ENCODE measurements at places on chromosomes 1 and 21.
A peak's percentile ranks its signal among the peaks of the same experiment; 100 is the strongest.

- no peak for DNase-seq
These were observed 120.5 kb downstream of the SIK1 start for GRCh38 chr21:43306391-43306790.

DNA sequence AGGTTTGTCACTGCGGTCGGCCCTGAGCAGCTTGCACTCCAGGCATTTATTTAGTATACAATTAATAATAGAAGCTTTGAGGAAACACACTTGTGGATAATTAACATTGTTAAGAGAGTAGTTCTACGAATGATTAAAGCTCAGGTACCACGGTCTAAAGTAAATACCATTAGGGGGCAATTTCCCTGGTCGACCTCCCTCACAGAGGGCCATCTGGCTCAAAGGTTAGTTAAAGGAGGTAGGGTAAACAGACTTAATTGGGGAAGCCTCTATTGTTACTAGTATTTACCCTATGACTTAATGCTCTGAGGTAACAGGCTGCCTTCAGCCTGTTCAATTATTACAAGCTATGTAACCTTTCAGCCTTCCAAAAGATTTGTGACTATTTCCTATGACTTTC lies 122.3 kb upstream of the SLC44A3 start:
- peak; percentile 73 for DNase-seq

DNA sequence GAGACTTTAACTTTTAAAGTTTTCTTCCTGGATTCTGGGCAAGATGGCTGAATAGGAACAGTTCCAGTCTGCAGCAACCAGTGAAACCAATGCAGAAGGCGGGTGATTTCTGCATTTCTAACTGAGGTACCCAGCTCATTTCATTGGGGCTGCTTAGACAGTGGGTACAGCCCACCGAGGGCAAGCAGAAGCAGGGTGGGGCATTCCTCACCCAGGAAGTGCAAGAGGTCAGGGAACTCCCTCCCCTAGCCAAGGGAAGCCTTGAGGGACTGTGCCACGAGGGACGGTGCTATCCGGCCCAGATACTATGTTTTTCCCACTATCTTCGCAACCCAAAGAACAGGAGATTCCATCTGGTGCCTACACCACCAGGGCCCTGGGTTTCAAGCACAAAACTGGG lies 121.0 kb downstream of the VAV3 start:
- DNase-seq: no peak

DNA sequence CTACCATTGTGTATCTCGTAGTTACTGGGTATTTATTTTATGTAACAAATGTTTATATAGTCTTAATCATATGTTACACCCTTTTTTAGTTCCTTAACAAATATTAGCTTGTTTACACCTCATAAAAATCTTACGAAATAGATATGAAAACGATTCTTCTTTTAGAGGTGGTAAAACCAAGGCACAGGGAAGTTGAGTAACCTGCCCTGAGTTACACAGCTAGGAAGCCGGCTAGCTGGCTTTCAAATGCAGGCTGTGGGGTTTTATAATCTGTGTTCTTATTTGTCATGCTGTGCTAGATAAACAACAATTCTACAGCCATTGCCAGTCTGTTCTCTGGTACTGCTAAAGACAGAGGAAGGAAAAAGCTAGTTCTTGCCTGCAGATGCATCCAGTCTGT lies 109.6 kb downstream of the NOS1AP start:
- DNase-seq: no peak

DNA sequence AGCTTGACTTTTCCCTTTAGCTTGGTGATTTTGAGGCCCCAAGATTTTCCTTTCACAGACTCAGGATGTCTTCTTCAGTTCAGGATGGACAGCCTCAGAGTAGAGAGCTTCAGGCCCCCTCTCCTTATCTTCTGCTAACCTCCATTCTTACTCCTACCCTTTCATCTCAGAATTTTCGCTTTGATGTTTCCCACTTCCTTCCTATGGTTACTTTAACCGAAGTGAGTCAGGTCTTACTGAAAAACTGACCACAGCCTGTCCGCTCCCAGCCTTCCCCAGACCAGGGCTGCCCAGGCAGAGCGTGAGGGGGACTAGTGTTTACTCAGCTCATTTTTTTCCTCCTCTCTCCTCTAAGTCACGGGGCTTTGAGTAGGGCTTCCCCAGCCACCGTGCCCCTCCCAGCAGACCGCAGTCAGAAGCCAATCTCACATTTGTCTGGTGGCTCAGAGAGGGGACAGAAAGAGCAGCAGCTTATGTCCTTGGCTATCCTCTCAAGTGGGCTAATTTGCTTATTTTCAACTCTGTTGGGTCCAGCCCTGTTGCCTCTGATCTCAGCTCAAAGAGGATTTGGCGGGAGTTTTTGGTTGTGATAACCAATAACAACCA lies 4.2 kb upstream of the IL19 start:
- DNase-seq: peak; percentile 13

DNA sequence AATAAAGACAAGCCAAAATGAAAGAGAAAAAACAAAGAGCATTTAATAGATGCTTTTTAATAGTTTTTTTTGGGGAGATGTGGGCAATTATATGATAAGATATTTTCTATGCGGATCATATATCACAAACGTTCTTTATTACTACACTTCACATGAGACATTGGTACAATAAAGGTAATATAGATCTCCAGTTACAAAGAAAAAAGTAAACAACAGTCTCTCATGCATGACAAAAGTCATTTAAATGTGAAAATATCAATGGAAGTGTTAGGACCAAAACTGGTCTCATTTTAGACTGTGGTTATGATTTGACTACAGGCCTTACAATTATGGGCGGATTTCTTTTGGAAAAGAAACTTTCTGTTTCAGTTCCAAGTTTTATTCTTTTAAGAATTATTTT lies 687.0 kb downstream of the ADGRL2 start:
- no peak for DNase-seq

- DNase-seq: no peak
These were observed 7.8 kb downstream of the ITLN1 start for GRCh38 chr1:160877221-160877620.

DNA sequence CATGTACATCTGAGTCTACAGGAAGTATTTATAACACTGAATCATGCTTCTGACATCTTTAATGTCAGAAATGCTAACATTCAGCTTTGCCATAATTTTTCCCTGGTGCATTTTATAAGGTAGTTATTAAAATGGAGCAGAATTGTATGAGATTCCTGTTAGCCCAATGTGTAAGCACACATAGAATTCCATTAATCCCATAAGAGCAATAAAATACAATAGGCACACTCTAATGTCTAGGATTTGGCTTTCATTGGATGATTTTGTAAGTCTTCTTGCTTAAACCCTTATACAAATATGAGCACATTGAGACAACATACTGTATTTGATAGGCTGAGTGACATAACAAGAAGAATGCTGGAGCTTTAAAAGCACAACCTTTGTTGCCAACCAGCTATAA lies 256.4 kb downstream of the HMCN1 start:
- DNase-seq: no peak

GRCh38 chr1:30295674-30296073 lies 427.7 kb downstream of the MATN1 start:
- no peak for DNase-seq

DNA sequence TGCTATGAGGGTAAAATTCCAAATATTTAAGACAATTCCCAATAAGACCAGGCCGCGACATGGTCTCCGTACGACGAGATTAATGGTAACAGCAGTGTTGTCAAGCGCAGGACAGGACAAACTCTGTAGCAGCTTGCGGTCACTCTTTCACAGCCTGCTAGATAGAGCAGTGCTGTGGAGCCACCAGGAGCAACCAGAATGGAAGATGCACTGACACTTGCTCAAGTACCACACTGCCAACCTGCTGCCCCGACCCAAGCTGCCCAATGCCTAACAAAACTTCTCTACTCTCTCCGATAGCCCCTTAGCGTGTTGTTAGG lies 636 bp downstream of the WARS2 start:
- DNase-seq: no peak

DNA sequence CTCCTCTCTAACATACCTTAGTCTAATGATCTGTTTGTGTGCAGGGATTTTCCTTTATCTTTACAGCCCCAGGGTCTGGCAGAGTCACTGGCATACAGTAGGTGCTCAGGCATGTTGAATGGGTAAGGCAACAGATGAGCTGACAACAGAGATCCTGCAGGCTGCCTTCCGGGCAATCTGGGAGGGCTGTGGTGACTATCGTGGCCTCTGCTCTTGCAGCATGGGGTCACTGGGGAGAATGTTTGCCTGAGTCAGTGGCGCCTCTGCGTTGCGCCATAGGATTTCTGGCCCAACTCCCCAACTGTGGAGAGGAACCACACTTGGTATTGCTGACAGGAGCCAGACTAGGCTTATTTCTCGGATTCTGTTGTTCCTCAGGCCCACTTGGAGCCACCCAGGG lies 93.8 kb downstream of the LAMC2 start:
- DNase-seq: no peak

- peak; percentile 18 for DNase-seq
These were observed 23.9 kb upstream of the FAAH start for GRCh38 chr1:46370214-46370633.

DNA sequence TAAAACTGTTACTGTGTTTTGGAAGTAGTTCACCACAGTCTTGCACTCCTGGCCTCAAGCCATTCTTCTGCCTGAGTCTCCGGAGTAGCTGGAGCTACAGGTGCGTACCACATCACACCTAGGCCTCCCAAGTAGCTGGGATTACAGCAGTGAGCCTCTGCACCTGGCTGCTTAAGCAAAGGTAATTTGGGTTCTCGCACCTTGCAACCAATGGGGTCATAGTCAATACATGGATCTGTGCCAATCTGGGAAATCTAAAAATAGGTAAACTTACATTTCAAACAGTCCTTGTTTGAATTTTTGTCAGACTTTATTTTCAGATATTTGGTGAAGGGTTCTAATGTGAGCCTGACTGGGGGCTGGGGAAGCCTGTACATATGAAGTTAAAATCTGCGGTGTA lies 466.5 kb downstream of the PCP4 start:
- no peak for DNase-seq

DNA sequence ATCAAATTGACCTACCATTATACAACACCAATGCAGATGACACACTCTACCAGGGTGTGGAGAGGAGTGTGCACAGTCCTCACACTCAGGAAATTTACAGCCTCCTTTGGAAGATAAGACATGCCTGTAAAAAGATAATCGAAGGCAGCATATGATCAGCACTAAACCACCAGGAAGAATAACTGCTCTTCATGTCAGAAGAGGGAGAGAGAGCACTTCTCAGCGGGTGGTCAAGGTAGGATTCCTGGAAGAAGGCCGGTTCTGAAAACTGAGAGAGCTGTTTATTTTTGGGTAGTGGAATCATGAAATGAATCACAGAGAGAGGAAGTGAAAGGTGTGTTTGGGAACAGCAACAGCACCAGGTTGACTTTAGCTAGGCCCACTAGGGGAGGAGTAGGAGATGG lies 14.0 kb upstream of the ZNF697 start:
- DNase-seq: peak; percentile 78

DNA sequence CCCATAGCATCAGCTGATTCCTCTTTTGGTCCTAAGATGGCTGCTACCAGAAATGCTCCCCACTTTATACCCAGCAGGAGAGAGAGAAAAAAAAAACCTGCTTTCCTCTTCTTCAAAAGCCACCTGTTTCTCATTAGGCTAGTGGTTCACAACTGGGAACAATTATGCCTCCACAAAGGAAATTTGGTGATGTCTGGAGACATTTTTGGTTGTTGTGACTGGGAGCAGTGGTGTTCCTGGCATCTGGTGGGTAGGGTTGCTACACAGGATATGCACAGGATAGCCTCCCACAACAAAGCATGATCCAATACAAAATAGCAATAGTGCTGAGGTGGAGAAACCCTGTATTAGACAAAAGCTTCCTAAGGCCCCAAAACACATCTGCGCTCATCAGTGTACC lies 38.5 kb upstream of the SGIP1 start:
- no peak for DNase-seq

DNA sequence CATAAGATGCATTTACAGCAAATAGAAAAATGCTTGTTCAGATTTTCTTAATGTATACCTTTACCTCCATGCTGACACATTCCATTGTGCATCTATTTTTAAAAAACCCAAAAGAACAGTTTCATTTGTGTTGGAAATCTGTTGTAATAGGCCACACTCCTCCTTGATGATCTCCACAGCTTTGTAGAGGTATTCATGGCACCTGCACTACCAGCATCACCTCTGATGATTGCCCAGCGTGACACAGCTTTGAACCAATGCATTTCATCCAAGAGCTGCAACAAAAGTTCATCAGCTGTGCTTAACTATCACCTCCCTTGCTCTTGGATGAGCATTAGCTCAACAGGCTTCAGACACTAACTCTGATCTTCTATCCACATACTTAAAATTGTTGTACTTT lies 8.2 kb downstream of the DYNLT5 start:
- DNase-seq: no peak

DNA sequence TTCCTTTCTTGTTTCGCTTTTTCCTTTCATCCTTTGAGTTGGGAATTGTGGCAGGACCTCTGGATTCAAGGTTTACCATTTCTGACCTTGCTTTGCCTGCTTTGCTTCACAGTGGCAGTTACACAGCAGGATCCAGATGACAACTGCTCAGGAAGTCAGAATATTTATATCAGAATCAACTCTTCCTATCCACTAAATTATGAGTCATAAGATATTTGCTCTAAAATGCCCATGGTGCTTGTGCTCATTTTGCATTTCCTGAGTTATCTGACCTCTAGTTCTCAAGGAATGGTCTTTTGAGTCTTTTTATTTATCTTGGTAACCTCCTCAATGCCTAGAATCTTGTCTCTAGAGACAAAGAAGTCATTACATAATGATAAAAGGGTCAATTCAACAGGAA lies 290.8 kb downstream of the LRRC7 start:
- no peak for DNase-seq

DNA sequence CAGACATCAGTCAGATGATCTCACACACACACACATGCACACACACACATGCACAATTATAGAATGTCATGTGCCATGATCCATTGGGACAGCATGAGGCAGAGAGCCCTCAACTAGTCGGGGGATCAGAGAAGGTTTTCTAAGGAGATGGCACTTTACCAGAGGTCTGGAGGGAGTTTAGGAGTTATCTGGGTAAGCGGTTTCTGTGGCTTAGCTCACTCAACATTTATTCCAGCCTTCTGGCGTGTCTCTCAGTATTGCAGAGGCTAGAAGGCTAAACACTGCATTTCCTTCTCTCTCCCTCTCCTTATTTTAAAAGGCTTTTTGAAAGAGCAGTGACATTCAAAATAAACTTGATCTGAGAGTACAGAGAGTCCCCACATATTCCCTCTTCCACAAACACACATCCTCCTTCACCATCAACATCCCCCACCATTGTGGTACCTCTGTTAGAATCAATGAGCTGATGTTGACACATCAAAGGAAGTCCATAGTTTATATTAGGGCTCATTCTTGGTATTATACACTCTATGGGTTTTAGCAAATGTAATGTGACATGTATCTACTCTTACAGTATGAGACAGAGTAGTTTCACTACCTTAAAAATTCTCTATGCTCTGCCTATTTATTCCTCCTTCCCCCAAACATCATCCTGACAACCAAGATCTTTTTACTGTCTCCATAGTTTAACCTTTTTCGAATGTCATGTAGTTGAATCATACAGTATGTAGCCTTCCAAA lies 9.0 kb upstream of the PLA2G2A start:
- DNase-seq: no peak

DNA sequence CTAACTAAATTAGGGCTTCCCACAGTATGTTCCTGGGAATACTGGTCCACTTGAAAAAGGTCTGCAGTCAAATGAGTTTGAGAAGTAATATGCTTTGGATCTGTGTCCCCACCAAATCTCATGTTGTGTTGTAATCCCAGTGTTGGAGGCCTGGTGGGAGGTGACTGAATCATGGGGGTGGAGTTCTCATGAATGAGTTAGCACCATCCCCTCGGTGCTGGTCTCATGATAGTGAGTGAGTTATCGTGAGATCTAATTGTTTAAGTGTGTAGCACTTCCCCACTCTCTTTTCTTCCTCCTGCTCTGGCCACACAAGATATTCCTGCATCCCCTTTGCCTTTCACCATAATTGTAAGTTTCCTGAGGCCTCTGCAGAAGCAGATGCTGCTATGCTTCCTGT lies 16.9 kb upstream of the DMRTB1 start:
- DNase-seq: no peak

Measured in small intestine (tissue), 16 donors.